ENCODE measurements at places on chromosomes 11 and 22. TPM values are rescaled to one million over a fixed set of nuclear protein-coding genes. Genes with fewer than 3 reads are reported as not detected.

The TIGD3 gene
- total RNA-seq: 1.8 TPM

GRCh38 chr11:109968781-109969180 is 124.4 kb upstream of the ZC3H12C start:
- no peak overlapping the region for H3K4me3 ChIP-seq
- H3K27me3 ChIP-seq: peaks cover 8% of the 10 kb centered on the region
- no peak overlapping the region for H3K27ac ChIP-seq
- H3K36me3 ChIP-seq: no peaks in the 10 kb centered on the region
- no peak for DNase-seq

DNA sequence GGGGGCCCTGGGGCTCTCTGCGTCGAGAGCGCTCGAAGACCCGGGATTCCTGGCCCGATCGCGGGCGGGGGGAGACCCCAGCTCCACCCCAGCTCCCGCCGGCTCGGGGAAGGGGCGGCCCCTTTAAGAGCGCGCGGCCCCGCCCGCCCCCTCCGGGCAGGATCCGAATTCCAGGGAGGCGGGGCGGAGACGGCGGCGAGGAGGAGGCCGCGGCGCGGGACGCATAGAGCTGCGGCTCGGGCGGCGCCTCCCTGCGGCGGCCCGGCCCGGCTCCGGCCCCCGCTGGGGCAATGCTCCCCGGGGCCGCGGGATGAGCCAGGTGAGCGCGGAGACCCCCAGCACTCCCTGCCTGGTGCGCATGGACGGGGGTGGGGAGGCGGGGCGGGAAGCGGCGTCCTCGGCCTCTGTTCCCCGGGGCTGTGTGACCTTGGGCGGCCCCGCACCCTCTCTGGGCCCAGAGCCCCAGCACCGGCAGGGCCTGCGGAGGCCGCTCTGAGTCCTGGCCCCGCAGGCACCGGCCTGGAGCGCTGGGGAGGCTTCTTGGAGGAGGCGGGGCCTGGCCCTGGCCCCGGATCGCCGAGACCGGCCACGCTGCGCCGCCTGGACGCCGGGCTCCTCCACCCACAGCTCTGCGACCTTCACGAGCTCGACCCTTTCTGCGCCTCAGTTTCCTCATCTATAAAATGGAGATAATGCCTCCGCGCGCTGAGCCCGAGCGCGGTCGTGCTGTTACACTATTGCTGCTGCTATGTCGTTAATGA is 565 bp downstream of the GAS2L1 start:
- no peak overlapping the region for H3K27ac ChIP-seq
- peak overlapping the region; percentile 82 for H3K4me3 ChIP-seq
- DNase-seq: peak; percentile 43
- peaks cover 10% of the 10 kb centered on the region for H3K4me1 ChIP-seq
- H3K36me3 ChIP-seq: no peaks in the 10 kb centered on the region

- no peaks in the 10 kb centered on the region for H3K4me1 ChIP-seq
- no peak overlapping the region for H3K4me3 ChIP-seq
- H3K36me3 ChIP-seq: no peaks in the 10 kb centered on the region
- DNase-seq: no peak
- no peaks in the 10 kb centered on the region for H3K27me3 ChIP-seq
Measured at GRCh38 chr11:44883277-44883676, 67.4 kb downstream of the TP53I11 start.

DNA sequence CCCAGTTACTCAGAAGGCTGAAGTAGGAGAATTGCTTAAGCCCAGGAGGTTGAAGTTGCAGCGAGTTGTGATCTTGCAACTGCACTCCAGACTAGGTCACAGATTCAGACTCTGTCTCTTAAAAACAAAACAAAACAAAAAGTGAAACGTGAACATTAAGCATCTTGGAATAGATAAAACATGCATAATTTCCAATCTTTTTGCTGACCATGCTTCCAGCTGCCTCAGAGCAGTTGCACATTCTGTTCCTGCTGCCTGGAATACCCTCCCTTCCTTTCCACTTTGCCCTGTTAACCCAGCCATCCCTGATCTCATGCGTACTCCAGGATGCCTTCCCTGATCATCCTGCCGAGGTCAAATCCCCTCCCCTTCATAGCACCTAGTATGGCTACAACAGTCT is 718 bp upstream of the CCDC88B start:
- peak overlapping the region; percentile 82 for H3K27ac ChIP-seq
- no peaks in the 10 kb centered on the region for H3K36me3 ChIP-seq

GRCh38 chr11:31725176-31725575 is 85.9 kb downstream of the PAX6 start:
- no peaks in the 10 kb centered on the region for H3K27me3 ChIP-seq
- no peak overlapping the region for H3K4me3 ChIP-seq
- peaks cover 4% of the 10 kb centered on the region for H3K36me3 ChIP-seq

- DNase-seq: no peak
- no peaks in the 10 kb centered on the region for H3K4me1 ChIP-seq
- no peak overlapping the region for H3K27ac ChIP-seq
- no peaks in the 10 kb centered on the region for H3K36me3 ChIP-seq
- no peaks in the 10 kb centered on the region for H3K27me3 ChIP-seq
Measured at GRCh38 chr11:21564833-21565682, 627.8 kb upstream of the ANO5 start.

The SLC22A6 gene
- not detected for total RNA-seq

DNA sequence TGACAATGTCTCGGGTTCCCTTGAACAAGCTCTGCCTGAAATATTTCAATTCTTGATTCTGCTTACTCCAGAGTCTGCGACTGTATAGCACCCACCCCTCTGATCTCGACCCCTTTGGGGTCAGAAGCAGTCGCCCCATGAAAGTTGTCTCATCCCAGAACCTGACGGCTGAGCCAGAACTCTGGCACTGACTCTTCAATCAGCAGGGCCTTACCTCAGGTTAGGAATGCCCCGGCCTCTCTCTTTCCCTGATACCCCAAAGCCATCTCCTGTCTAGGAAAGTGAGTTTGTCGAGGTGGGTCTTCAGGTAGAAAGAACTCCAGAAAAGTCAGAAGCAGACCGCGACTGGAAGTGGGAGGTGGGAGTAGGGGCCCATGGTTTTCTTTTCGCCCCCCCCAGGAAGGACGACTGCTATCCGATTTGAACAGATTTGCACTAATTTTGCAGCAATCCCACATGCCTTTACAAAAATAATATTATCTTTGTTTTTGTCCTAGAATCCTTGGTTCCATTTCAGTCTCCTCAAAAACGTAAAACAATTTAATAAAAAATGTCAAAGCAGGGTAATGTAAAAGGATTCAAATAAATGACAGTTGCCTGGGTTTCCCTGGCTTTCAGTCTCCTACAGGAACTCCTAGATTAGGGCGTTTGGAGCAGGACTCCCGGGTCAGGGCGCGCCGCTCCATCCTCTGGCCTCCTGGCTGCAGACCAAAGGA is 898 bp upstream of the ROBO3 start:
- H3K27ac ChIP-seq: no peak overlapping the region
- H3K4me3 ChIP-seq: no peak overlapping the region
- H3K36me3 ChIP-seq: no peaks in the 10 kb centered on the region
- H3K4me1 ChIP-seq: peaks cover 50% of the 10 kb centered on the region
- no peak for DNase-seq
- peaks cover 87% of the 10 kb centered on the region for H3K27me3 ChIP-seq

The RTN3 gene
- 89.9 TPM for total RNA-seq

The APOA4 gene
- total RNA-seq: not detected

The CARNS1 gene
- total RNA-seq: 3.8 TPM

- no peak overlapping the region for H3K27ac ChIP-seq
- no peaks in the 10 kb centered on the region for H3K36me3 ChIP-seq
- H3K4me3 ChIP-seq: no peak overlapping the region
- peaks cover 6% of the 10 kb centered on the region for H3K4me1 ChIP-seq
Measured at GRCh38 chr22:45583504-45583903, 80.8 kb downstream of the FBLN1 start.

DNA sequence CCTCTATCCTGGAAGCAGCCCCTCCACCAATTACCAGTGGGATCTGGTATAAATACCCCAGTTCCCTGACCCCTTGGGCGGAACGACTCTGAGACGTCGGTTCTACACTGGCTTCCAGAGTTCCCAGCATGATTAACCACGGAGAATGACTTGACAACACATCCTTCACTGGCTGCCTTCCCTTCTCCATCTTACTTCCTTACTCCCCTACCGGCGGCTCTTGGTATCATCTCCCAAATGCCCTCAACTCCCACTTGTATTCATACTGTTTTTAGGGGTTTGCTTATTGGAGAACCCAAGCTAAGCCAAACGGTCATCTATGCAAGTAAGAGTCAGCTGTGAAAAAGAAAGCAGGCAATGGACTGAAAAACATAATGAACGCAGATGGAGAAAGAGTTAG is 56.1 kb downstream of the APOL3 start:
- H3K27ac ChIP-seq: no peak overlapping the region
- H3K4me3 ChIP-seq: no peak overlapping the region
- no peak for DNase-seq
- no peaks in the 10 kb centered on the region for H3K36me3 ChIP-seq

The PIH1D2 gene
- total RNA-seq: 0.36 TPM

The PACSIN2 gene
- 28.8 TPM for total RNA-seq

- peak overlapping the region; percentile 2 for H3K27ac ChIP-seq
- DNase-seq: no peak
- peaks cover 7% of the 10 kb centered on the region for H3K27me3 ChIP-seq
Measured at GRCh38 chr22:26888887-26889286, 231.5 kb downstream of the MIAT start.

The MOV10L1 gene
- 0.25 TPM for total RNA-seq

Data from activated T-cell treated with anti-CD3 and anti-CD28 coated beads, Interleukin-2, amount 50 U/mL, for 72 hours (primary cell).